ENCODE measurements at places on chromosomes 6 and 20. TPM values are rescaled to one million over a fixed set of nuclear protein-coding genes. Genes with fewer than 3 reads are reported as not detected.

The CEP250 gene
- 39.9 TPM for total RNA-seq

The PAK1IP1 gene
- total RNA-seq: 25.5 TPM

The RAD21L1 gene
- not detected for total RNA-seq

The THBD gene
- total RNA-seq: 0.03 TPM

The BMP6 gene
- total RNA-seq: 2.2 TPM

The BANF2 gene
- total RNA-seq: not detected

The SMOC2 gene
- not detected for total RNA-seq

The LPA gene
- not detected for total RNA-seq

Measured in SJCRH30 (cell line).